Ammon's horn (tissue), 1 donor: ENCODE measurements at places on chromosomes 4 and X.

GRCh38 chr4:78149751-78150542 lies 92.8 kb downstream of the FRAS1 start:
- no peak for DNase-seq

DNA sequence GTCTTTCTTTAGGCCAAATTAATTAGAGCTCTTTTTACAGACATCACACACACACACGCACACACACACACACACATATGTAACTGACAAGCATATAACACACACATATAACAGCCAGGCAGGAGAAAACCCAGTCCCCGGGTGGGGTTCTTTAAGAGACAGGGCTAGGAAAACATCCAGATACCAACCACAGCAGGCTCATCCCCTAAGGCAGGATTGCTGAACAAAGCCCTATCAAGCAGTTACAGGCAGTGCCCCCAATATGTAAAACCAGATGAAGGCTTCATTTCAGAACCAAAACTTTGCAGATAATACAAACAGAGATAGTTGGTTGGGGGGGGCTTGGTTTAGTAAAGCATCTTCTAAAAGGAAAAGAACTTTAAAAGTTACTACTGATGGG lies 18.0 kb upstream of the FAM47E start:
- DNase-seq: no peak

GRCh38 chrX:28205126-28205525 lies 223.9 kb upstream of the DCAF8L1 start:
- no peak for DNase-seq

- no peak for DNase-seq
Measured at GRCh38 chr4:41025824-41026223, 188.5 kb downstream of the APBB2 start.

- DNase-seq: no peak
Measured at GRCh38 chrX:16267431-16267830, 100.2 kb downstream of the MAGEB17 start.

GRCh38 chr4:2335729-2336101 lies 73.8 kb upstream of the MXD4 start:
- DNase-seq: no peak

GRCh38 chr4:63786171-63786570 lies 623.1 kb downstream of the TECRL start:
- DNase-seq: peak; percentile 57

GRCh38 chr4:82583897-82584587 lies 22.3 kb upstream of the TMEM150C start:
- no peak for DNase-seq

- no peak for DNase-seq
Measured at GRCh38 chrX:22105231-22105630, 73.1 kb downstream of the PHEX start.

DNA sequence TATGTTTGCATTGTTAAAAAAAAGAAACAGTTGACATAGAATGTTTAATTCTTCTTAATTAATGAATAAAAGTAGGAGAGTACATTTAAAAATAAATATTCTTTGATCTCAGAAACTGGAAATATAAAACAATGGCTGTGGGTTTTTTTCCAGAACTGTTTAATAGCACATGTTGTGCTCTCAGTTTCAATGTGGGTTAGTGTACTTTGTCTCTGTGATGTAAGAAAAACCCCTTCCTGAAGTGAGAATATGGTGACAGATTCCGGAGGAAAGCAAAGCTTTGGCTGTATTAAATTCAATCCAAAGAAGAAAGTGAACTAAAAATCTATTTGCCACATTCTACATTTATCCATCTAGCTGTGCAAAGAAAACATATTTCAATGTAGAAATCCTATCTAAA lies 261.9 kb upstream of the ADGRL3 start:
- no peak for DNase-seq

DNA sequence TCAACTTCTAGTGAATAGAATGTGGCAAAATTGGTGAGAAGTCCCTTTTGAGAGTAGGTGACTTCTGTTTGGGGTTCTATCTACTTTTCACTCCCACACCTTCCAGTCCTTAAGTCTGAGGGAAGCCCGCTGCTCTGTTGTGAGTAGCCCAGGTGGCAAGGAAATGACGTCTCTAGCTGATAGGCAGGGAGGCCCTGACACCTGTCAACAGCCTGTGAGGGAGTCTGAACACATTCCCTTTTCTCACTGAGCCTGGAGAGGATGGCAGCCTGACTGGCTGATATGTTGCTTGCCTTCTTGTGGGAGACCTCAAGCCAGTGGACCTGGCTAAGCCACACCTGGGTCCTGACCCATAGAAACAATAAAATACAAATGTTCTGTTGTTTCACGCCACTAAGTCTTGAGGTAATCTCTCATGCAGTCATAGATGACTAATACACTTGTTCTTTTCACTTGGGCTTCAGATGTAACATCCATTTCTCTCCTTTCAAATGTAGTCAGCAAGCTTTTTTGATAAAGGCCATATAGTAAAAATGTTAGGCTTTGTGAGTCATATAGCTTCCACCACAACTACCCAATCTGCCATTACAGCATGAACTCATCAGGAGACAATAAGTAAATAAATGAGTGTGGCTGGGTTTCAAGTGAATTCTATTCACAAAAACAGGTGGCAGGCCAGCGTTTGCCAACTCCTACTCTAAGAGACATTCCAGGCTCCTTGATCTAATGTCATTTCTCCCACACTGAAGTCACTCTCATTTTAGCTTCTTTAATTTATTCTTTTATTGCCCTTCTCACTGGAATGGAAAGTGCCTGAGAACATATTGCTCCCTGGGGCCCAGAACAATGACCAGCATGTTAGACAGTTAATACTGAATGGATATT lies 265.1 kb upstream of the MAD2L1 start:
- DNase-seq: no peak

GRCh38 chrX:103215425-103215991 lies 600 bp downstream of the BEX4 start:
- DNase-seq: peak; percentile 42

DNA sequence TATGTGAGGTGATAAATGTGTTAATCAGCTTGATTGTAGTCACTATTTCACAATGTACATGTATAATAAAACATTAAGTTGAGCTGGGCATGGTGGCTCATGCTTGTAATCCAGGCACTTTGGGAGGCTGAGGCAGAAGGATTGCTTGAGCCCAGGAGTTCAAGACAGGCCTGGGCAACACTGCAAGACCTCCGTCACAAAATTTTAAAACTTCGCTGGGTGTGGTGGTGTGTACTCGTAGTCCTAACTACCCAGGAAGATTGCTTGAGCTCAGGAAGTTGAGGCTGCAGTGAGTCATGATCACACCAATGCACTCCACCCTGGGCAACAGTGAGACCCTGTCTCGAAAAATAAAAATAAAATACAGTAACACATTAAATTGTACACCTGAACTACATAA lies 20.1 kb downstream of the LYAR start:
- no peak for DNase-seq

DNA sequence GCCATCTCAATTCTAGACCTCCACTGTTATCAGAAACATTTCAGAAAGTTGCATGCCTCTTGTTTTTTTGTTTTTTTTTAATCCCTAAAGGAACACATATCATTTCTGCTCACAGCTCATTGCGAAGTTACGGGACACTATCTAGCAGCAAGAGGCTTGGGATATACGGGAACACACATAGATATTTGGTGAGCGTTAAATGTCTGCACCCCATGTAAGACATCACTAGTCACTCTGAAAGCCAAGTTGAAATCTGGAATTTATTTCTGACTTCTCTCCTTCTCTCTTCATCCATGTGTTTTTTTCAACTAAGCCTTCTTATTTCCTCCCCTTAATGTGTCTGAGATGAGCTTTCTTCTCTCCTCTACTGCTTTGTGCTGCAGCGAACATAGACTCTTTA lies 683.7 kb downstream of the PDHA2 start:
- DNase-seq: no peak

DNA sequence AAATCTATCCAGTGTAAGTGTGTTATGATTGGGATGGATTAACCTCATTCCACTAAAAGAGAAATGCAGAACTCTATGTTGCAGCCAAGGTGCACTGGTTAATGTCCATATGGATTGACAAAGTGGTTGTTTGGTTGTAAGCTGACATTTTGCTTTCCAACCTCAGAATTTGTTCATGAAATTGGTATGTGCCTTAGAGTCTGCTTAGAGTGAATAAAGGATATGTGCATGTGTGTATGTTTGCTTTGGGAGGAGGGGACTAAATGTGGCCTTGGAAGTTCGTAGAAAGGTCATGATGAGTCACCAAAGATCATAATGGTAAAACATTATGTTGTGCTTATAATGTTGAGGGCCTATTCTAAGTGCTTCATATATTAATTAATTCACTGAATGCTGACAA lies 44.1 kb upstream of the MBNL3 start:
- no peak for DNase-seq

- no peak for DNase-seq
Measured at GRCh38 chrX:105634180-105634579, 188.2 kb upstream of the NRK start.

GRCh38 chr4:52989865-52990264 lies 127.7 kb downstream of the RASL11B start:
- DNase-seq: no peak

- no peak for DNase-seq
Measured at GRCh38 chr4:139851639-139852038, 186.0 kb downstream of the MGST2 start.

GRCh38 chrX:10931976-10932375 lies 179.2 kb upstream of the HCCS start:
- DNase-seq: no peak

DNA sequence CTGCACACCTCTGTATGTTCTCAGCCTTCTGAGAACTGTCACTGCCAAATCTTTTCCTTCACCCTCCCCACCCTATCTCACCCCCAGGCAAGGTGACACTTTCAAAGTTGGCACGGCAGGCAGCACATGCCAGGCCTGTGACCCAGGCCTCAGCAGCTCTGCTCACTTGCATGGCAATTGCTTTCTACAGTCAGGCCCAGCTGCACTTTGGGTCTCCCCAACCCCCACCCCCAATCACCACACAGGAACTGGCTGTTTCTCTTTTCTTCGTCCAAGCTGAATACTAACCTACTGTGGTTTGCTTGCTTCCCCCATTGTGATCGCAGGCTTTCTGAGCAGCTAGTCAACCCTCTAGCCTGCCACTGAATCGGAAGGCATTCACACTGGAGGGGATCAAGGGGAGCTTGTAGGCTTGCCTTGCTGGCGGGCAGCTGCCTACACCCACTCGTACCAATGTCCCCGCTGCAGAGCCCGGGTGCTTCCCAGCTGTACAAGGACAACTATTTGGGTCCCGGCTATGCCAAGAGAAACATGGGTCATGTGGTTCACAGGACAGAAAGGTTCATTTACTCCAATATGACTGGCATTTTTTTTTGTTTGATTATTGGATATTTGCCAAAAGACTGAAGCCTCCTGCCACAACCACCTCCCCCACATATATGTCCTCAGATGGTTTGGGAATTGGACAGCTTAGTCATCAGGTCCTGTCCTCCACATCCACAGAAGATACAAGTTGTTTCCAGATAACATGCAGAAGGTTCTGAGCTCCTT lies 28.1 kb downstream of the SLC25A43 start:
- peak; percentile 52 for DNase-seq

DNA sequence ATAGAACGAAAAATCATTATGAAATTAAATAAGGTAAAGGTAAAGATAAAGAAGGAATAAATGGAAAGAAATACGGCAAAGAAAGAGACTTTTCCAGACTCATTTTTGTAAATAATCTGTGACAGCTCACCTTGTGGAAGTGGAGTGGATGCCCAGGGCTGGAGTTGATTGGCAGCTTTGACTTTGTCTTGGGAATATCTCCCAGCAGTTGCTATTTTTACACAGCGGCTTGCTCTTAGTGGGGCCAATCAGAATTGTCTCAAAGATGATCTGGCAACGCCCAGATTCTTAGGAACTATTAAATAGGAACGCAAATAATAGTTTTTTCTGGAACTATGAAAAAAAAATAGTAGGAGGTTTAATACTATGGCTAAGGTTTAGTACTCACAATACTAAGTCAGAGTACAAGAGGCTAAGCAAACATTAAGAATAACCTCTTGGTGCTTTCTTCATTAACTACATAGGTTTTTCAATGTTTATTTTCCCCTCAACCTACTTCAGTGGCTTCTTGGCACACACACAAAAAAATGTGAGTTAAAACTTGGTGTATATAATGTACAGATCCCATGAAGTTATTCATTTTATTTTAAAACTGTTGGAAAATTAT lies 132.7 kb downstream of the TRAM1L1 start:
- no peak for DNase-seq

- no peak for DNase-seq
Measured at GRCh38 chr4:139493176-139493575, 39.3 kb downstream of the RAB33B start.

- DNase-seq: no peak
Measured at GRCh38 chr4:92111493-92111892, 192.3 kb upstream of the GRID2 start.

GRCh38 chrX:18543738-18544137 lies 118.3 kb downstream of the CDKL5 start:
- DNase-seq: no peak

- no peak for DNase-seq
Measured at GRCh38 chr4:121397941-121398601, 17.3 kb upstream of the QRFPR start.
